ENCODE measurements at places on chromosomes 6 and 20. TPM values are rescaled to one million over a fixed set of nuclear protein-coding genes. Genes with fewer than 3 reads are reported as not detected.

Gene RBCK1
- total RNA-seq: 57.3 TPM

Gene PRL
- total RNA-seq: not detected

Gene FOXC1
- total RNA-seq: 8.3 TPM

Gene BPIFA1
- total RNA-seq: not detected

Gene COL9A3
- not detected for total RNA-seq

Gene KIF6
- total RNA-seq: under 0.01 TPM

Gene TFAP2C
- total RNA-seq: 1.4 TPM

Gene PXMP4
- 7.0 TPM for total RNA-seq

Gene KCNQ2
- not detected for total RNA-seq

Measured in subcutaneous adipose tissue (tissue), 4 donors.